Hematopoietic multipotent progenitor cell (in vitro differentiated cells): ENCODE measurements at places on chromosomes 7 and 10. TPM values are rescaled to one million over a fixed set of nuclear protein-coding genes. Genes with fewer than 3 reads are reported as not detected.

- no peak for DNase-seq
Observed at GRCh38 chr10:98636921-98637329, 190.2 kb upstream of the HPS1 start.

DNA sequence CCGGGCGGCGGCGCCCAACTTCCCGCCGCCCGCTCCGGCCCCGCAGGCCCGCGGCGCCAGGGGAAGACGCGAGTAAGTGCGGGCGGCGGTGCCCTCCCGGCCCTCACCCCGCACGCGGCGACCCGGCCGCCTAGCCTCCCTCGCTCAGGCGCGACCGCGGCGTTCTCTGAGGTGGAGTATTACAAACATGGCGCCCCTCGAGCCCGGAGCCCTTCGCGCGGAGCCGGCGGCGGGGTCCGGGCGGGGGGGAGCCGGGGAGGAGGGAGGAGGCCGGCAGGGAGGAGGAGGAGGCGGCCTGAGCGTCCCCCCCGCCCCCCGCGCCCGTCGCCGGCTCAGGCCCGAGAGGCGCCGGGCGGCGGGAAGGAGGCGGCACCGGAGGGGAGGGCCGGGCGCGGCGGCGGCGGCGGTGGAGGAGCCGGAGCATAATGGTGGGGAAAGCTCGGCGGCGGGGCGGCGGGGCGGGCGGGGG, at the start of gene ZMYND11:
ZMYND11 (plus strand) TSS at position 324 of the 469 bp plus-strand sequence. CDS start 44,558 bp downstream, outside the sequence.
- peak; percentile 78 for DNase-seq

DNA sequence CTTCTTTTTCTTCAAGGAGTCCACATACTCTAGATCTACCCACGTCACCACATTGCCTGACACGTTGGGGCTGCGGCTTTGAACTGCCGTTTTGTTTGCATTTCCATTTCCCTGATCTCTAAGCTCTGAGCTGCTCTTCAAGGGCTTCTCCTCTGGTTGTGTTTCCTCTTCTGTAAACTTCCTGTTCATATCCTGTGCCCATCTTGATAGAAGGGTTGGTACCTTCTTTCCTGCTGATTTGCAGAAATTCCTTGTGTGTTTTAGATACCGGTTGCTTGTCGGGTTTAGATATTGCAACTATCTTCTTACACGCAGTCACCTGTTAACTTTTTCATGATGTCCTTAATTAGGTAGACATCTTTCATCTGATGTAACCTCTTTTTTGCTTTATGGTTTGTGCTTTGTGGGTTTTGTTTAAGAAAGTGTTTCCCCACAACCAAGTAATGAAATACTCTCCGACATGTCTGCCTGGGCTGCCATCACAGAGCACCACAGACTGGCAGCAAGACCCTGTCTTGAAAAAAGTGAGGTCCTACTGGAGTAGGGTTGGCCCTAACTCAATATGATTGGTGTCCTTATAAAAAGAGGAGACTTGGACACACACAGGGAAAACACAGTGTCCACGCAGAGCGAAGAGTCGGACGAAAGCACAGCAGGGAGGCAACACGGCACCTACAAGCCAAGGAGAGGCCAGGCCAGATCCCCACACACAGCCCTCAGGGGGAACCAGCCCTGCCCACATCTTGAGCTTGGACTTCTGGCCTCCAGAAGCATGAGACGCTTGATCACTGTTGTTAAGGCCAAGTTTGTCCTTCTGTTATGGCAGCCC, 99.1 kb upstream of the PDGFA start:
- DNase-seq: peak; percentile 82

- DNase-seq: peak; percentile 84
Observed at GRCh38 chr7:76302347-76303201, at the start of gene HSPB1. HSPB1 (plus strand) TSS chr7:76302673; CDS start chr7:76302713, 40 bp downstream.

- DNase-seq: no peak
Observed at GRCh38 chr10:91690996-91691676, 58.3 kb upstream of the PPP1R3C start.

GRCh38 chr7:98598846-98599615, 18.1 kb upstream of the NPTX2 start:
- DNase-seq: no peak

DNA sequence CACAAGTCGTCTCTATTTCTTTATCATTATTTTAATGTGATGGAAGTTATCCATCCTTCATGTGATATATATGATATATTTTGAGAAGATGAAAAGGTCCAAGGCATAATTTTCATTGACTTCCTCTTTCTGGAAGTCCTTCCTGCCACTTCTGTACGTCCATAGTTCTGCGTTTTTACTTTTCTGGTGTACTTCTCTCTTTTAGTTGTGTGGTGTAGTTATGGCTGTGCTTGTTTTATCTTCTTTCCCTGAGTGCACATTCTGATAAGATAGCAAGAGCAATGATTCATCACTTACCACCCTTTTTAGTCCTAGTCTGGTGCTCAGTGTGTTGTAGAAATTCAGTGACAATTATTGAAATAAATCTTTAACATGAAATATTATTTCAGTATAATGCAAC, 231.3 kb upstream of the FERD3L start:
- DNase-seq: peak; percentile 17

- DNase-seq: no peak
Observed at GRCh38 chr10:22805304-22805703, 90.9 kb upstream of the PIP4K2A start.

DNA sequence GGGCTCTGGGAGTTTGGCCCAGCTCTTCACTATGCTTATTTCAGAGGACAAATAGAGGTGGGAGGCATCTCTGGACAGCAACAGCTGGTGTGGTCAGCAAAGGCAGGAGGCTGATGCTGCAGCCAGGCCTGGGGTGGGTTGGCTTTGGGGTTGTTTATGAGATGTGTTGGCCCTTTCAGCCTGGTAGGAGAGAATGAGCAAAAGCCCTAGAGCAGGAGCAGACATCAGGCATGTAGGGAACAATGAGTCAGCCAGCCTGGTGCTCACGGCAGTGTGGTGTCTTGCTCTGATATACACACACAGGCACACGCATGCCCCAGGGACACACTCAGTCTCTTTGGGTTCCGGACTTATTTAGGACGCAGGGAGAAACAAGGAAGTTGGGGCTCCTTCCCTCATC, 157.1 kb downstream of the PRKCQ start:
- DNase-seq: no peak

TUBB8 gene
- not detected for total RNA-seq
